Activated CD8-positive, alpha-beta T cell treated with anti-CD3 and anti-CD28 coated beads for 36 hours (primary cell): ENCODE measurements at places on chromosomes 3 and 15. TPM values are rescaled to one million over a fixed set of nuclear protein-coding genes. Genes with fewer than 3 reads are reported as not detected.

DNA sequence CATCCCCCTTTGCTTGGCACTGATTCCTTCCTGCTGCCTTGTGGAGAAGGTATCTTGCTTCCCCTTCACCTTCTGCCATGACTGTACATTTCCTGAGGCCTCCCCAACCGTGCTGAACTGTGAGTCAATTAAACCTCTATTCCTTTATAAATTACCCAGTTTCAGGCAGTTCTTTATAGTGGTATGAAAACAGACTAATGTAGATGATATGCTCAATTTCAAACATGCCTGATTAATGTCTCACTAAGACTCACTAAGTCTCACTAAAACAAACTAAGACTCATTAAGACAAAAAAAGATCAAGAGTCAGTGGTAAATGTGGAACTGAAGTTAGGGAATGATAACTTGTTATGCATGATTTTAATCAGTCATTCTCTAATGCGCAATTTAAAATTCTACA is 606.6 kb downstream of the RBMS3 start:
- DNase-seq, result no peak

- DNase-seq, result no peak
Observed at GRCh38 chr15:88624971-88625490, 3.9 kb downstream of the AEN start.

GRCh38 chr3:155196131-155197021 is 97.1 kb downstream of the STRIT1 start:
- no peak for DNase-seq

DNA sequence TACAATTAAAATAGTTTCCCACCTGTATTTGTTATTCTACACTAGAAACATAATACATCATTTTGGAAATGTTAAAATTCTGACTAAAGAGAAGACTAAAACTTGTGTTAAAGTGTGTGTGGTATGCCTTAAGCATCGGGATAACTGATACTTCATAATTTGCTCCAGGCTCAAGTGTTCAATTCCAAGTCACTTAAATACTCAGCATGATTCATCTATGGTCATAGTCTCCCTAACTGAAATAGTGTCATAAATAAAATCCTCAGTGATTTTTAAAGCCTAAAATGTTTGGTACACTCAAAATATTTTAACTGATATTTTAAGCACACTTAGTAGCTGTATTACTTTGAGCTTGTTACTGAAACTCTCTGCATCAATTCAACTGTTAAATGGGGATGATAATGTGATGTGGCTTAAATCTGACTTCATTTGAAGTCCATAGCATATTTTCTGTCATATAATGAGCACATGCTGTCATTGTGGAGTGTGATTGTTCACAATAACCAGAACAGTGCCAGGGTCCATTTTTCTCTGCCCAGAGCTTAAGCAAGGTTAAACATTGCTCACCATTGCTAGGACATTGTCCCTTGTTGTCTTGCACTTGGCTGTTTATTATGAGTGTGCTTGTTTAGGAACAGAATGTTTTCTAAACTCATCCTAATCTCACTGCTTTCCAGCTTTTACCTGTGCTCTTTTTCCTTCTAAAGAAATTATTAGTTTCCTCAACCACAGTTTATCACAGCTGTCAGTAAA is 122.2 kb downstream of the KLHL25 start:
- DNase-seq, result no peak

GRCh38 chr15:63000706-63001105 is 41.8 kb upstream of the TPM1 start:
- DNase-seq, result no peak

DNA sequence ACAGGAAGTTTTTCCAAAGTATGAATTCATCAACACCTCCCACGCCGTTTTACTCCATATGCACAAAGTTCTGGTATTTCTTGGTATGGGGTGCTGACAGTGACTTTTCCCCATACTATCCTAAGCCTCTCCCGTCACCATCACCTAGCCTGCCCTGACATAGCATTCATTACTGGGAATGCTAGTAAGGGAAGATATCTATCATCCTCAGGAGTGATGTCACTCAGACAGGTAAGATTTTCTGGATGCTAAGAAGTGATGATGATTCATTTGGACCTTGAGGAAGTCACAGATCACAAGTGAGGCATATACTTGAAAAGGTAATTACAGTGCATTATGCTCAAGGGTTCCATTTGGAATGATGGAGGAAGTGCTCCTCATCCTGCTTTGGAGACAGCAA is 355.1 kb upstream of the STAC start:
- no peak for DNase-seq

GRCh38 chr3:148307443-148307843 is 390.3 kb upstream of the AGTR1 start:
- no peak for DNase-seq

DNA sequence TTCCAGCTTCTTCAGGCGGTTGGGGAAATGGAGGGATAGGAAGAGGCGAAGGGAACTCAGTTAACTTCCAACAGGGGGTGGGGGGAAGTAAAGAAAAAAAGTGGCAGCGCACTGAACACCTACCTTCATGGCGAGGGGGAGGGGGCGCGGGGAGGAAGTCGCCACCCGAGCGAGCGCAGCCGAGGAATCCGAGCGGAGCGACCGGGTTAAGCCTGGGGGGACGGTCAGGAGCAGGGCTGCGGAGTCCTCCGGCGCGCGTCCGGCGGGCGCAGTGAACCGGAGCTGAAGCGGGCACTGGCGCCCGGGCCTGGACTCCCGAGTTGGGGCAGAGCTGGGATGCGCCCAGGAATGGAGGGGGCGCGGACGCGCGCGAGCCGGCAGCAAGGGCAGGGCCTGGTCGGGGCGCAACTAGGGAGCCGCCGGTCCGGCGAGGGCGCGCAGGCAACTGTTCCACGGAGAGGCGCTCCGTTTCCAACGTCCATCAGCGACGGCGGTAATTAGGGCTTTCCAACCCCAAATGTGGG is at the start of gene WNT5A:
TSS of gene WNT5A (minus strand) at position 450 of the 524 bp plus-strand sequence. CDS start at position 129, 321 bp downstream.
- DNase-seq, result no peak

DNA sequence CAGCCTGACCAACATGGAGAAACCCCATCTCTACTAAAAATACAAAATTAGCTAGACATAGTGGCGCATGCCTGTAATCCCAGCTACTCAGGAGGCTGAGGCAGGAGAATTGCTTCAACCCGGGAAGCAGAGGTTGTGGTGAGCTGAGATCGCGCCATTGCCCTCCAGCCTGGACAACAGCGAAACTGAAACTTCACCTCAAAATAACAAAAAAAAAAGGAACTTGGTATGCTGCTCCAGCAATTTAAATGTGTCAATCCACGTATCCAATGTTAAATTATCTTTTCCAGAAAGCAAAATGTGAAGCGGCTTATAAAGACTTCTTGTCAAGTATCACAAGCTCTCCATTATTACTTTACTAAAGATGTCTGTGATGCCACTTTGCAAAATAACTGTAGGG is 9.9 kb upstream of the ARIH1 start:
- no peak for DNase-seq

GRCh38 chr3:59698091-59698490 is 648.3 kb upstream of the CFAP20DC start:
- no peak for DNase-seq

DNA sequence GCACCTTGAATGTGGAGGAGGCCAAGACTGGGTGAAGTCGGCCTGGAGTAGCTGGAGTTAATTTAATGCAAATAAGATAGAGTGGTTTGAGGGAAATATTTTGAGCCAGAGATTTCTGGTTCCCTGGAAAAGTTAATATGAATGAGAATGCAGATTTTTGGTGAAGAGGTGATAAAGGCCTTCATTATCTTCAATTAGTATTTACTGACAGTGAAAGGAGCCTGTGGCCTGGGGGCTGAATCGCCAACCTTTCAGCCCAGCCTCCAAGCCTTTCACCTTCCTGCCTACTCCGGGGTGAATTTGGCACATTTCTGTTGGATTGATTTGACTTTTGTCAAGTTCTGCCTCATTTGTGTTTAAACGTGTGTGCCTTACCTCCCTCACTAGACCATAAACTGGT is 147.8 kb downstream of the SOX2 start:
- no peak for DNase-seq

DNA sequence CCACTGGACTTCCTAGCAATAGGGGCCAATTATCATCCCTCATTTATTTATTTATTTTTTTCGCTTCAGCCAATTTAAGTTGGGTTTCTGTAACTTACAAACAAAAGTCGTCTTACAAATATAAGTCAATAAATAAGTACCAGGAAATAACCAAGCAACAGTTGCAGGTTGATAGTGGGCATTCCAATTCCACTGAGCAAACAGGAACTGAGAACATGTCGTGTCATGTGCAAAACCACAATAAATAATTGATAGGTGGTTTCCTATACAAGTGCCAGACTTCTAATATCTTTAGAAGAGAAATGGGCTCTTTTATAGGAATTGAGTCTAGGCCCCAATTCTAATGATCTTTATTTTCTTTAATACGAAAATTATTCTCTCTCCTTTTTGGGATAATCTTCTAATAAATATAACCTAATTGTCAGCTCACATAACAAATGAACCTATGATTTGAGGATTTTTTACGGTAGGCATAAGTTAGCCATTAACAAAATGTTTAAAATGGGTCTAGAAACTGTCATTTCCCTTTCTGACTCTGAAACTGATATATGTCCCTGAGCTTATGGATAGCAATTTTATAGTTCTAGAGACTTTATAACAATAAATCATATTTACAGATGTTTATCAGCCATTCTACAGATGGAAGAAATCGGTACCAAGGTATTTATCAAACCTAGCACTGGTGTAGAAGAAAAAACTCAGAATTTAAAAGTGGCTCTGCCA is 571.8 kb downstream of the FOXP1 start:
- DNase-seq, result no peak

DNA sequence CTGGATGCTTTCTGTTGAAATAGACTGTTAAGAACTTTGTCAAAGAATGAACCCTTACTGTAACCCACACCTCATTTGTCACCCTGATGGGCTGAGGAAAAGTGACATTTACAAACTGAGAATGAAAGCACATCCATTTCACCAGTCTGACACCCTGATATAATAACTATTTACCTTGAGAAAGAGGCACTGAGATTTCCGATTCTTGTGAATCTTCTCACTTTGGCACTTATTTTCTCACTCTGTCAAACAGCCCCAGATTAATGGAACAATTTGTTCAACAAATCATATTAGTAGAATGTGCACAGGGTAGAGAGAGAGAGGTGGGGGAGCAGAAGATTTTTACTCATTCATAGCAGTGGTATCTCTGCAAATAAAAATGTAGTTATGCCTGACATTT is 606.9 kb downstream of the MCTP2 start:
- DNase-seq, result no peak

DNA sequence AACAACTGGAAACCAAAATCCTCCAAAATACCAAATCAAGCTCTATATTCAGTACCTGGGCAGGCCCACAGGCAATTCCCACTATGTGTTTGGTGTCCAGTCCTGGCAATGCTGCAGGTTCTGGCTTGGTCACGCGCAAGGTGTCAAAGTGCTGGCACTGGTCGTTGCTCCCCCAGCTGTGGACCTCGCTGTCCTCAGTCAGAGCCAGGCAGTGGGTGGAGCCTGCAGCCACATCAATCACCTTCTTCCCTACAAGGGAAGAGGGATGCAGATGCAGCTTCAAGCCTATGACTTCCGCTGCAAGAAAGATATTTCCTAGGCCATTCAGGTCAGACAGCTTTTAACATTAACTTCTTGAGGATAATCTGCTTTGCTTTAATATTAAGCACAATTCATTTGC is 61.3 kb downstream of the HERC2 start:
- no peak for DNase-seq

- no peak for DNase-seq
Observed at GRCh38 chr3:40096661-40097111, 212.8 kb upstream of the EIF1B start.

DNA sequence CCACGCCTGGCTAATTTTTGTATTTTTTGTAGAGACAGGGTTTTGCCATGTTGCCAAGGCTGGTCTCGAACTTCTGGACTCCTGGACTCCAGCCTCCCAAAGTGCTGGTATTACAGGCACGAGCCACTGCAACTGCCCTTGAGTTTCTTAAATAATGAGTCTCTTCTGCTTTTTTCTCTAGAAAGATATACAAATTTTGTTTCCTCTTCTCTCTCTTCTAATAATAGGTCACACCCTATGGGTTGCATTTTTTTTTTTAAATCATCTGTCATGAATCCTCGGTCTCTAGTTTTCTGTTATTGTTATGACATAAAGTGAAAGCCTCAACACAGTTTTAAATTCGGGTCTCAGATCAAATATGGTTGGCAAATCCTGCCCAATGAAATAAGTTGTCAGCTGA is 111.2 kb downstream of the IL12A start:
- no peak for DNase-seq

DNA sequence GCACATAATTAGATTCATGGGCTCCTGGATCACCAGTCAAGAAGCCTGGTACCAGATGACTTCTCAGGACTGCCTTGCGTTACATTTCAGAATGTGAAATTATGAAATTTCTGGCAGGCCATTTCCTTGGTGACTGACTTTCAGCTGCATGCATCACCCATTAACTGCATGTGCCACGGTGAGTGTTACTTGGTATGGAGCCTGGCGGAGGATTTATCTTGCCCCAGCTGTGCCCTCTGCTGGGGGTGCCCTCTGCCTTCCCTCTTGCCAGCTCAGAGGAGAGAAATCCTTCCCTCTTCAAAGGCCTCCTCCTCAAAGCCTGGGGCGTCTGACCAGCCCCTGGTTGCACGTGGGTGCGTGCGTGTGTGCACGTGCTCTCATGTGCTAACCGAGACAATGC is 57.7 kb upstream of the CTSH start:
- DNase-seq, result no peak

DNA sequence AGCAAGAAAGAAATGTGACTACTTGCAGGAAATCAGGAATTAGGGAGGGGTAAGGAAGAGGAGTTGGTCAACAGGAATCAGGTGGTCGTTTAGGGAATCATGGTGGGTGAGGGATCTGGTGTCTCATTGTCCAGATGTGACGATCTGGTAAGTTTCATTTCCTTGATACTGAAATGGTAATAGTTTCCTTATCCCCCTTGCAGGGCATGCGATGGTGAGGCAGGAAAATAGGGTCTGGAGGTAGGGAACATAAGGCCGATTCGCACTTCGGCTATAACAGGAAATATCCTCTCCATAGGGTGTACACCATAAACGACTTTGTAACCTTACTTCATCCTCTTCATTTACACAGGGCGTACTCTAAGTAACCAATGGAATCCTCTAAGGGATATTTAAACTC is 574 bp upstream of the LRRC34 start:
- DNase-seq, result no peak

GRCh38 chr3:13111873-13112520 is 38.8 kb upstream of the IQSEC1 start:
- DNase-seq, result no peak

- no peak for DNase-seq
Observed at GRCh38 chr15:30954674-30955073, 36.8 kb downstream of the MTMR10 start.

DNA sequence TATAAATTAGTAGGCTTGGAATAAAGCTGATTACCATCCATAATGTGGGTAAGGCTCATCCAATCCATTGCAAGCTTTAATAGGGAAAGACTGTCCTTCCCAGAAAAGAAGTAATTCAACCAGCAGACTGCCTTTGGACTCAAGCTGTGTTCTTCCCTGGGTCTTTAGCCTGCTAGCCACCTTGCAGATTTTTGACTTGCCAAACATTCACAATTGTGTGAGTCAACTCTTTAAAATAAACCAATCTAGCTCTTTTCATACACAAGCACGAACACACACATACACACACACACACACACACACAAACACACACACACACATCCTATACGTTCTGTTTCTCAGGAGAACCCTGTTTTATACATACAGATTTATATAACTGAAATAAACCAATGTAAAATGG is 248.1 kb downstream of the NAALADL2 start:
- no peak for DNase-seq

- DNase-seq, result no peak
Observed at GRCh38 chr3:110956081-110956480, 115.5 kb upstream of the NECTIN3 start.

PLA2G4D gene
- not detected for total RNA-seq

MAGI1 gene
- 0.51 TPM for total RNA-seq

XCR1 gene
- total RNA-seq, result not detected

SAXO2 gene
- total RNA-seq, result 1.1 TPM

C3orf20 gene
- 0.20 TPM for total RNA-seq
